ENCODE measurements at places on chromosomes 12 and 14. TPM values are rescaled to one million over a fixed set of nuclear protein-coding genes. Genes with fewer than 3 reads are reported as not detected.

ITGB7 gene
- 0.65 TPM for total RNA-seq

FAM90A1 gene
- not detected for total RNA-seq

- H3K27ac ChIP-seq = no peak overlapping the region
- H3K4me3 ChIP-seq = no peak overlapping the region
- H3K27me3 ChIP-seq = no peaks in the 10 kb centered on the region
- no peaks in the 10 kb centered on the region for H3K4me1 ChIP-seq
- H3K36me3 ChIP-seq = no peaks in the 10 kb centered on the region
These were observed 91.7 kb upstream of the SEL1L start for GRCh38 chr14:81625343-81625742.

- H3K4me3 ChIP-seq = no peak overlapping the region
- no peak for DNase-seq
- H3K27me3 ChIP-seq = no peaks in the 10 kb centered on the region
- no peaks in the 10 kb centered on the region for H3K36me3 ChIP-seq
These were observed 466.5 kb upstream of the SOX5 start for GRCh38 chr12:24415934-24416333.

DNA sequence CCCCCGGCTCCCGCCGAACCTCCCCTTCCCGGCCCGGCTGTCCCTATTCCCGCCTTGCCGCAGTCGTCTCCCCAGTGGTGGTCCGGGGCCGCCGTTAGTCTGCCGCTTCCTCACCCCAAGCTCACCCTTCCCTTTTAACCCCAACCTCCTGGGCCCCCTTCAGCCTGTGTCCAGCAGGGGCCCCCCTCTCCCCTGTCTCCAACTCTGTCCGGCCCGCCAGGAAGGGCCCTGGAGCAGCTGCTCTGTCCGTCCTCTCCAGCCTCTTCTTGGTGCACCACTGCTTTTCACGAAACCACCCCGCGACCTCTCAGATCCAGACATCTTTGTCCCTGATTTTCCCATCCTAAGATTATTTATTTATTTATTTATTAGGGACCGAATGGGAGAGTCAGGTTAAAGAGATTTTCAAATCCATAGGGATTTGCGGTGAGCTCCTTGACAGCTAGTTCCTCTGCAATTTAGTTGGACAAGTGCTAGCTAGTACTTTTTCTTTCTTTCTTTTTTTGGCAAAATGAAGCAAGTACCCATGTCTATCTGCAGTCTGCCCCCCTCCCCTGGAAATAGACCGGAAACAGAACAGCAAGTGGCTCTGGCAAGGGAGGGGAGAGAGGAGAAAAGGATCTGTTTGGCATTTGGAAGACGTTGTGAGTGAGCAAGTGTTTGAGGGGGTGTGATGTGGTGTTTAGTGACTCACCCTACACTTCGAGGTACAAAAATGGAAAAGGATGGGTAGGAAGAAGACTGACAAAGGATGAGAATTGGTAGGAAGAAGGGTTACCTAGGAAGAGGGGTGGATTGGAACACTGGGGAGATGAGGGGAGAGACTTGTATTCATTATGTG, 632 bp downstream of the UBR7 start:
- H3K27me3 ChIP-seq = no peaks in the 10 kb centered on the region
- H3K4me3 ChIP-seq = peak overlapping the region; percentile 97
- no peaks in the 10 kb centered on the region for H3K36me3 ChIP-seq
- H3K4me1 ChIP-seq = peaks cover 18% of the 10 kb centered on the region
- H3K27ac ChIP-seq = peak overlapping the region; percentile 87

DNA sequence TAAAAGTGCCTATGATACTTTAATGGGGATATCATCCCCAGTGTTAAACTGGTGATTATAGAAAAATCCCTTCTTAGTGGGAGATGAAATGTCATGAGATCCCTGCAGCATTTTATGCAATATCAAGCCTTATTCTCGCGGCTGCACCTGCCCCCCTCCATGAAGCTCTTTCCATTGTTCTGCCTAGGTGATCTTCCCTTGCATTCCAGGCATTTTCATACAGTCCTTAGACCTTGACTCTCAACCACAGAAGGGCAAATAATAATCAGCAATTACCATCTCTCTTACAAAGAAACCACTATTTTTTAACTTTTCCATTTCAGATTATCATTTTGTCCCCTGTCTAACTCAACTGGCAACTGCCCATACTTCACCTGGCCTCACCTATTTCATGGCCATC, 352.3 kb downstream of the NELL2 start:
- DNase-seq = no peak
- no peak overlapping the region for H3K4me3 ChIP-seq
- H3K36me3 ChIP-seq = no peaks in the 10 kb centered on the region
- no peak overlapping the region for H3K27ac ChIP-seq
- no peaks in the 10 kb centered on the region for H3K27me3 ChIP-seq

DNA sequence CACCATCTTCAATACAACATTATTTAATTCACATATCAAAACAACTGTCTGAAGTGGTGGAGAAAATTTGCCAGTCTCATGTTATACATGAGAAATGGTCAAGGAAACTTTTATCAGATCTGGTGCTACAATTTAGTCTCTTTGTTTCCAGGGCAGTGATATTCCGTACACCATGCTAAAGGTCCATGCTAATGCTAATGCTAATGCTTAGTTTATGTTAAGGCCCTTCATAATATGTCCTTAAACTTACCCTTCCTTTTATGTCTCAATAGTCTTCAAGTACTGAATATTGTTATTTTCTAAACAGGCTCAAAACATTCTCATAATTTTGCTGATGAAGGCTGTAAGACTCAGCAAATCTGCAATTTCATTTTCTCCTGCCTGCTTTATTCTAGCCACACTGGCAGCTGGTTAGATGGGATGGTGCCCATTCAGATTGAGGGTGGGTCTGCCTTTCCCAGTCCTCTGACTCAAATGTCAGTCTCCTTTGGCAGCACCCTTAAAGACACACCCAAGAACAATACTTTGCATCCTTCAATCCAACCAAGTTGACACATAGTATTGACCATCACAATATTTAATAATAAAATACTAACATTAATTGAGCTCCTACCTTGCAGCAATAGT, 59.8 kb downstream of the TMEM117 start:
- H3K4me3 ChIP-seq = no peak overlapping the region
- no peak overlapping the region for H3K27ac ChIP-seq
- no peak for DNase-seq
- peaks cover 8% of the 10 kb centered on the region for H3K4me1 ChIP-seq

TARBP2 gene
- total RNA-seq = 10.0 TPM

NIN gene
- total RNA-seq = 47.7 TPM

GRCh38 chr14:56185992-56186391, 67.8 kb downstream of the PELI2 start:
- H3K36me3 ChIP-seq = no peaks in the 10 kb centered on the region
- H3K4me3 ChIP-seq = no peak overlapping the region
- DNase-seq = no peak
- no peaks in the 10 kb centered on the region for H3K27me3 ChIP-seq
- no peak overlapping the region for H3K27ac ChIP-seq

ANAPC7 gene
- total RNA-seq = 42.9 TPM

Data from psoas muscle (tissue), 8 donors.